ENCODE measurements at places on chromosomes 16 and 17. TPM values are rescaled to one million over a fixed set of nuclear protein-coding genes. Genes with fewer than 3 reads are reported as not detected.

Gene NPIPA8
- not detected for total RNA-seq

Gene HBA1
- 135 TPM for total RNA-seq

Gene CDRT15
- not detected for total RNA-seq

Gene NTN3
- total RNA-seq: not detected

Gene BIRC5
- not detected for total RNA-seq
